ENCODE measurements at places on chromosomes 5 and 9.

GRCh38 chr5:17907094-17907493 lies 272.8 kb downstream of the TAF11L14 start:
- DNase-seq = no peak

DNA sequence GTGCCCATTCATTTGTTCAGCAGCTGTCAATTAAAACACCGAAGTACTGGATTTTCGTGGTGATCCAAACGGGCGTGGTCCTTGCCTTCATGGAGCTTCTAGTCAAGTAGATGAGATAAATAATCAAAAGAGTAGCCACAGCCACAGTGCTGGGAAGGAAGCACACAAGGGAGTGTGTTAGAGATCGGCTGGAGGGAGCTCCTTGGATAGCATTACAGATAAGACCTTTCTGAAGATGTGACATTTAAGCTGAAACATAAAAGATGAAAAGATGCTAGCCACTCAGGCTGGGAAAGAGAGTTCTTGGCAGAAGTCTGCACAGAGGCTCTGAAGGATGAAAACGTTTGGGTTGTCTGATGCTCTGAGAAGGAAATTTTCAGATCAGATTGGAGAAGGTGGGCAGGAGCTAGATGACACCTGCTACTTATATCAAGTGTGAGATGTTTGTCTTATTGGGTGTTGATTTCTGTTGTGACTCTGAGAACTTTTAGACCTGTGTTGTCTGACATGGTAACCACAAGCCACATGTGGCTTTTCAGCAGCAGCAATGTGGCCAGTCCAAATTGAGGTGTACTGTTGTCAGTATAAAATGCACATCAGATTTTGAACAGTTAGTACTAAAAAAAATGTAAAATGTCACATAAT lies 123.9 kb downstream of the TLE4 start:
- no peak for DNase-seq

DNA sequence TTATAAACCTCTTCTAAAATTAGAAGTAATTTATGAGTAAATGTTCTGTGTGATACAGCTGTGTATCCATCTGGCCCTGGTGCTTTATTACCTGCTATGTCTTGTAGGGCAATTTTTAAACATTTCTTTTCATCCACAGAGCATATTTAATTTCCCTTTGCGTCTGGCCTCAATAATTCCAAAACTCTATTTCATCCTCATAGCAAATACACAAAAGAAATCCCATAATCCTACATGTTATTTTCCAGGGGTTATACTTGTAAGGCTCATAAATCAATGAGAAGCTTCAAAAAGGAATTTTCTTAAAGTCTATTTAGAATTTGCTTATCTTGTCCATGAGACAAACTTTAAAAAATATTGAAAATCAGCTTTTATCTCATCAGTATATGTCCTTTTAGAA lies 167.0 kb downstream of the TTC39B start:
- DNase-seq = no peak

DNA sequence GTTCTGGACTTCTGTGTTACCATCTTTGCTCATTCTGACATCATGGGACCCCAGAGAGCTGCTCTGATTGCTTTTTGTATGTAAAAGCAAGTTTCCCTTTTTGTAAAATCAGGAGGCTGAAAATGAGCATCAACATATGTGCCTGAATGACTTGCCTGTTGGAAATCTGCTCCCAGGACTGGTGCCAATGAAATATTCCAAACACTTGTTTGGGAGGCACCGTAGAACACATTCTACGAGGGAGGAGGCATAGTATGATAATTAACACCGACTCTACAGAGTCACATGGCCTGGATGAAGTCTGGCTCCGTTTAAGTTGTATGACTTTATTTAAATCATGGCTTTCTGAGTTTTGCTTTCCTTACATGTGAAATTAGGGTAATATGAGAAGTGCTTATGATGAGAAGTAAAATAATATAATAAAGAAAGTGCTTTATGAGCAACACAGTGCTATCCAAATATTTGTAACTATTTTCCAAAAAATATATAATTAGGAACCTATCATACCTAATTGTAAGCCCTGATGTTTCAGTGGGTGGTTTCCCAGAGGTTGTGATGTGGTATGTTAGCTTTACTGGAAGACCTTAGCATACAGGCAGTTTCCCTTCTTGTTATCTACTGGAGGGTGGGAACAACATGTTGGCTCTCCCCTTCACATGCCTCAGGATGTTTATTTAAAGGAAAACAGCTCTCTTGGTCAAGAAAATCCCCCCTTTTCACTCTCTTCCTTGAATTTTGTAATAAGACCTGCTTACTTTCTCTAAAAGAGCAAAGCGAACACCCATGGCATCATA lies 238.1 kb downstream of the FBXL7 start:
- no peak for DNase-seq

DNA sequence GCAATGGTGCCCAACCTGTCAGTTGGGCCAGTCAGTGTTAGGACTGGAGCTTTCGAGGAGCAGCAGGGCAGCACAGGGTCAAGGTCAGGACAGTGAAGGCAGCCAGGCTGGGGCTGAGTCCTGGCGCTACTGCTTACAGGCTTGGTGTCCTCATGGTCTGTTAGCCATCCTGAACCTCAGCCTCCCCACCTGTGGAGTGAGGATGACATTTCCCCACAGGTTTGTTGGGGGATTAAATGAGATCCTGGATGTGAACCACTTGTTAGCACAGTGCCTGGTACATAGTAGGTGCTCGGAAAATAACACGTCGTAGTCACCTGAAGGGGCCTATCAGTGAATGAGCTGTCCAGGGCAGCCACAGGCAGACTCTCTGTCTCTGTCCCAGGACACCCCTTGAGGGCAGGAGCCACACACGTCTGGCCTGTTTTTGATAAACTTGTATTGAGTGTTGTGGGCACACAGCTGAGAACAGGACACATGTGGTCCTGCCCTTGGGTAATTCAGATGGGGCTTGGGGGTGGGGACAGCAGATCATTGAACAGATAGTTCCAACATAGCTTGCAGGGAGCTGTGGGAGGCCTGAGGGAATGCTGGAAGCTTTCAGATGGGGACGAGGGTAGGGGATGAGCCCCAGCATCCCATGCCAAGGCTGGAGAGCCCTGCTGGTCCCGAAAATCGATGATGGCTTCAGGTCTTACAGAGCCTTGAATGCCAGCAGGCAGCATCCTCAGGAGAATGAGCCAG lies 69.3 kb downstream of the AMBP start:
- DNase-seq = no peak

DNA sequence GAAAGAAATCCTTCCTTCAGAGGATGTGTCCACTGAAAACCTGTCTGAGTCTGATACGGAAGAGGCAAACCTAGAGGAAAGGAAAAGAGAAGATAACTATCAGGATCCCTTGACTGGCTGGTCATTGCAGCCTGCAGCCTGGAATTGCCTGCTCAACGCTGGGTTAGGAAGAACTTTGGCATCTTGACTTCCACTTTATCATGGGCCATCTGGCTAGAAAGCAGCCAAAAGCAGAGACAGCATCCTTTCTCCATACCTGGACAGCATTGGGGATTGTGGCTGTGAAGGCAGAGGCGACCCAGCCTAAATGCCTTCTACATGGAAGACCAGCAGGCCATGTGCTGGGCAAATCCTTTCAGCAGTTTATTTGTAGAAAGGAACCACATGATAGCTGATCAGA lies 58.7 kb upstream of the PTPN3 start:
- no peak for DNase-seq

Data from DMS79 (cell line).